ENCODE measurements at places on chromosomes 1 and 21.

GRCh38 chr1:165080253-165080896, 276.1 kb downstream of the LMX1A start:
- no peak for DNase-seq

DNA sequence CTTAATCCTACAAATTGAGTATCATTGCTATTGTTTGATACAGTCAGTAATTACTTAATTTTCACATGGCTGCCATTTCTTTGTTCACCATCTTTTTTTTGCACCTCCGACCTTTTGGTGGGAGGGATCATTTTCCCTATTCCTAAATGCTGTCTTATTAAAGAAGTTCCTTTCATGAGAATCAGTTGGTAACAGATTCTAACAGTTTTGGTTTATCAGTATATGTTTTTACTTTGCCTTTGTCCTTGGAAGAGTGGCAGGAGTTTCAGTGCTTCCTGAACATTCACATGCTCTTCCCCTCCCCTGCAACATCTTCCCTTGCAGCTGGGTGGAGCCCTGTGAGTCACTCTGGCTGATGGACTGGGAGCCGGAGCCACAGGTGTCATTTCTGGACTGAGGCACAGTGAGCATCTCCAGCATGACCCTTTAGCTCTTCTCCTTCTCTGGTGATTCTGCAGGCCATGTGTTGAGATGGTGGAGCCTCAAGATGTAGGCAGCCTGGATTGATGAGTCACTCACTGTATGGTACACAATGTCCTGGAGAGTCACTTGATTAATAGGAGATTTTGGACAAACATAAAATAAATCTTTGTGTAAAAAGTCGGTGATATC, 217.7 kb downstream of the URB2 start:
- DNase-seq, result no peak

GRCh38 chr1:54475946-54476516, 69.8 kb upstream of the SSBP3 start:
- DNase-seq, result no peak

DNA sequence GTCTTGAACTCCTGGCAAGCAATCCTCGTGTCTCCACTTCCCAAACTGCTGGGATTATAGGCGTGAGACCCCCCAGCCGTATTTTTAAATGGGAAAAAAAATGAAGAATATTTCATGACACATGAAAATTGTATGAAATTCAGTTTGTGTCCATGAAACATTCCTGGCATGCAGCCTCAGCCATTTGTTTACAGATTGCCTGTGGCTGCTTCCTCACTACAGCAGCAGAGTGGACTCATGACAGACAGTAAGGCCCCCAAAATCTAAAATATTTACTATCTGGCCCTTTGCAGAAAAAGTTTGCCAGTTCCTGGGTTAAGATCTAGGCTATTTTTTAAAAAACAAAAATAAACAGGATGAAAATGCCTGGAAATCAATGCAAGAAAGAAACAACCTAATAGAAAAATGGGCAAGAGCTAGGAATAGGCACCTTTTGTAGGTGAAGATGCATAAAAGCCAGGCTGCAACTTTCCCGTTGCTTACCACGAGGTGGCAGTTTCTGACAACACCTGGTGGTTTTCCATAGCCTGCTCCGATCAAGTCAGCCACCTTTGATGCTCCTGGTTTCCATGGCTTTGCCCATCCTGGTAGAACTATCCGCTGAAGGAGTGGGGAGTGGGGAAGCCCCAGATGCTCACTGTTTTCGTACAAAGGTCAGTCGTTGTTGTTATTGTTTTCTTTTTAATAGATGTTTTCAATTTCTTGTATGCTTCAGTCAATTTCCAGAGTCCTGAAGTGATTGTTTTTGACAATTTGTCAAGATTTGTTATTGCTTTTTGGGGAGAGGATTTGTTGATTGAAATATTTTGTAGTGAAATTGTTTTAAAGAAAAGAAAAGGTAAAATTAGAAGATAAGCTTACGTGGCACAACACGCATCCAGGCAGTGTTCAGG, 24.3 kb downstream of the UBE2Q1 start:
- DNase-seq, result no peak

DNA sequence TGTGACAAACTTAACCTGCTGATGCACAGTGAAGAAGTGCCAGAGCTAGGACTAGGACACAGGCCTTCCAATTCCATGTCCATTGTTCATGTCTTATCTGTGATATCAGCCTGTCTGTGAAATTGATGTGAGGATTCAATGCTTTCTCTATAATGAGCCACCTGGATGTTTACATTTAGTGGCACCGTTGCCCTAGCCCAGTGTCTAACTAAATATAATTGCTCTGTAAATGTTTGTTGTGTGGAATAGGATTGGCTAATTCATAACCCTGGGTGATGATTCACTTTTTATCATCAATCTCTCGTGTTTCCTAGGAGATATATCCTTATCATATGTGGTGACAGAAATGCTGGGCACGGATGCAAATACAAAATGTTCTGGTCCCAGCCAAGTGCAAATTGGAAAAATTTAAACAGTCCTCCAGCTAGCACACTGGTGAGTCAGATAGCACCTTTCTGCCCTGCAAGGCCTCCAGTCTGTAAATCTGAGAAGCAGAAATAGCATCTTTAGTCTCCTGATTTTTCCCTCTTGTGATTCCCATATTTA, 46.9 kb upstream of the GNG12 start:
- DNase-seq, result no peak

DNA sequence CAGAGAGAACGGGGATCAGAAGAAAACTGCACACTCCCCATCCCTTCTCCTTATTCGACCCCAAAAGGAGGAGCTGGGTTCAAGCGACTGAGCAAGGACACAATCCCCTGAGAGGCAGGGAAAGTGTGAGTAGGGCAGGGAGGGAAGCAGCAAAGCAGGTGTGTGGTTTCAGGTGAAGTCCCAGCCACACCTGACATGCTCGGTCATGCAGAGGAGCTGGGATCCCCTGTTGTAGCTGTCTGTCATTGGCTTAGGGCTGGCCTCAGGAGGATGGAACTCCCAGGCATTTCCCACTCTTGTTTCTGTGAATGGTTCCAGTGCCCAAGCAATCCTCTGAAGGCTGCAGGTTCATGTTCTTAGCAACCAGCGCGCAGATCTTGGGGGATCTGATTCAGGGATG, 150.7 kb downstream of the DSCAM start:
- DNase-seq, result no peak

- DNase-seq, result no peak
Observed at GRCh38 chr1:228851193-228851592, 115.9 kb downstream of the RHOU start.

DNA sequence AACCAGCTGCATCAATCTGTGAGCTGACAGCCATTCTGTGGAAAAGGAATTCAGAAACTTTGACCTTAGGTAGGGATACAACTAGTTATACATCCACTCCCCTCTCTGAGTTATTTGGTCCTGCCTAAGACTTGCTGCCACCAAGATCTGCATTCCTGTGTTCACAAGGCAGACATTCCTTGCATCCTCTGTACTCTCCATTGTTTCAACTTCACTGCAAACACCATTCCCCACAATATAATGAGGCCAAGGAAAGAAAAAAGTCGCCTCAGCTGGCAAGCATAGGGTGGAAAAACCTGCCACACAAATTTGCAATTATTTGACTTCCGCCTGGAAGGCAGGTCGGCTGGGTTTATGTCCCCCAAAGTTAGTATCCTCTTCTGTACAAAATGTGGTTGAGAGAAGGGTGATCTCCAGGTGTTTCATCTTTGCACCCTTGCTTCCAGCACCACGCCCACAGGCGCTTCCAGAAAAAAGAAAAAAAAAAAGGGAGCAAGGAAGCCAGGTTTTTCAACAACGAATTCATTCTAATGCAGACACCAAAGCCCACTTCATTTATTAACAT, 676 bp upstream of the CTTNBP2NL start:
- DNase-seq, result no peak

DNA sequence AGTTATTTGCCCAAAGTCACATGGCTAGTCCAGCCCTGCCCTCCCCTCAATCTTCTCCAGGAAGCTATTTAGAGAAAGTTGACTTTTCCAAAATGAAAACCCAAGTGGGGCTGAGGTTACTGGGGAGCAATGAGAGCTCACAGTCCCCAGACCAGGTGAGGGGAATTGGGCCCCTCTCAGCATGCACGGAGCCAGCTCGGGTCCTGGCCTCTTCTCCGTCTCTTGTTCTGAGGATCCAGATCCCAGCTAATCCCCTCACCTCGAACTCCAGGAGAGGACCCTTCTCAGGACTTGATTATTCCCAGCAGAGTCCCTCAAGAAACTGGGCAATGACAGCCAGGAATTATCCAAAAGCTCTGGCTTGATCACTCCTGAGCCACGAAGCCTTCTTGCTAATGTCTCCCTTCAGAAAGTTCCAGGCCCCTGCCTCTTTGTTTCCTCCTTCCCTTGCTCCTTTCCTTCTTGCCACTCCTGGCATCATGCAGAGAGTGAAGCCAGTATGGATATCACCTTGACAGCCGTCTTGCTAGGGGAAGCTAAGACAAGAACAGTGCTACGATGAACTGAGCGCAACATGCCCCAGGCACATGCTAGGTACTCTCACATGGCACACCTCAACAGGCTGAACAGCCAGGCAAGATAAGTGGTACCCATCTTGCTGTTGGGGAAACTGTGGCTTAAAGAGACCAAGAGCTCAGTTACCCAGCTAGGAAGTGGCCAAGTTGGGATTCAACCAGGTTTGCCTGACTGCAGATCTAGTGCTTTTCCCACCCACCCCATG, 51.9 kb downstream of the KLHDC7A start:
- no peak for DNase-seq

- DNase-seq, result no peak
Observed at GRCh38 chr1:92118826-92119225, 38.7 kb downstream of the BTBD8 start.

- no peak for DNase-seq
Observed at GRCh38 chr1:222938986-222939385, 124.1 kb downstream of the DISP1 start.

- no peak for DNase-seq
Observed at GRCh38 chr1:155278689-155279160, 1.5 kb downstream of the HCN3 start.

DNA sequence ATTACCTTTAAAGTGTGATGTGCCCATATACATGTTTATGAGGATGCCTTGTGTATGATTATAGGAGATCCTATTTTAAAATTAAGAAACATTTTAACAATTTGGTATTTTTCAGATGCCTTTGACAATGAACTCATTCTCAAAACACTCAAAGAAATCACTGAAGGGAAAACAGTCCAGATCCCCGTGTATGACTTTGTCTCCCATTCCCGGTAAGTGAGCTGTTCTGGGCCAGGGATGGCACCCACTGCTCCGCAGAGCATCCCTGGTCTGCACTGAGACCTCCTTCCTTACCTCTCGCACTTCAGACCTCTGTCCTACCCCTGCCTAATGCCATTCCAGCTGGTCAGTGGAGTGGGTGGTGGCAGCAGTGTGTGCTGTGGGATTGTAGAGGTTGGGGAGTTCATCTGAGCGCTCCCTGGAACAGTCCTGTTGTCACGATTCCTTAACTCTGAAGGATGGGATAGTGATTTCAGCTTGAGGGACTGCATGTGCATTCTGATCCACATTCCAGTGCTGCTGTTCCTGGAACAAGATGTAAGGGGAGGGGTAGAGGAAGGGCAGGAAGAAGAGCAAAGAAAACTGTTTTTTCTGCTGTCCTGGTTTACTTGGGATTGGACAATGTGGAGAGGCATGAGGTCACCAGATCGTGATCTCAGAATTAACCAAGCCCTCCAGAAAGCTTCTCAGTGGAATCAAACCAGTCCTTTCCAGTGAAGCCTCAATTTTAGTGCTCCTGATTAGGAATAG, 63.9 kb downstream of the UCK2 start:
- DNase-seq, result no peak

- DNase-seq, result peak; percentile 77
Observed at GRCh38 chr1:40315795-40316594, 1.1 kb downstream of the COL9A2 start.

GRCh38 chr1:12604114-12604874, 13.7 kb downstream of the DHRS3 start:
- DNase-seq, result peak; percentile 75

DNA sequence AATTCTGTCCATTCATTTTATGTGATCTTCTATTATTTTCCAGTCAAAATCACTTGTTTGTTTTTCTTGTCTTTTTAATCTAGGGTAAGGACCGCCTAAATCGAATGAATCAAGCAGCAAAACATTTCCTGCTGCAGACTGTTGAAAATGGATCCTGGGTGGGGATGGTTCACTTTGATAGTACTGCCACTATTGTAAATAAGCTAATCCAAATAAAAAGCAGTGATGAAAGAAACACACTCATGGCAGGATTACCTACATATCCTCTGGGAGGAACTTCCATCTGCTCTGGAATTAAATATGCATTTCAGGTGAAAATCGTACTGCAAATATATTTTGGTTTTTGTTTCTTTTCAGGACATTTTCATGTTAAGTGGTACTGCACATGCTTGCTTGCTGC, 20.5 kb downstream of the CLCA4 start:
- no peak for DNase-seq

GRCh38 chr1:9732123-9732971, 80.8 kb downstream of the PIK3CD start:
- DNase-seq, result no peak

DNA sequence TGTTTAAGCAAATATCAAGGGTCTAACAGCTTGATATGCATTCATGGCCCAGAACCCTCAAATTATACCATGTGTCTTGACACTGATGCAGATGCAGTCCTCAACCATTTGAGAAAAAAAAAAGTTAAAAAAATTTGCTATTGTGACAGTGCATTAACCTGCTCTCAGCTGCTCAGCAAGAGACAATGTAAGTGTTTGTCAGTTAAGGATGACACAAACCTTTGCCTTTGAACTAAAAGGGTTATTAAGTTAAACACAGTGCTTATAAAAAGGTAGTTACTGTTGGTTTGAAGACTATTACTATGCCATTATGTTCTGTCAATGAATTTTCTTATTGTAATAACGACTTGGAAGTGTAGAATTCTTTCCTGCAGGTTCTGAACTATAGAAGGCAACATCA, 655.6 kb upstream of the NEGR1 start:
- DNase-seq, result no peak

DNA sequence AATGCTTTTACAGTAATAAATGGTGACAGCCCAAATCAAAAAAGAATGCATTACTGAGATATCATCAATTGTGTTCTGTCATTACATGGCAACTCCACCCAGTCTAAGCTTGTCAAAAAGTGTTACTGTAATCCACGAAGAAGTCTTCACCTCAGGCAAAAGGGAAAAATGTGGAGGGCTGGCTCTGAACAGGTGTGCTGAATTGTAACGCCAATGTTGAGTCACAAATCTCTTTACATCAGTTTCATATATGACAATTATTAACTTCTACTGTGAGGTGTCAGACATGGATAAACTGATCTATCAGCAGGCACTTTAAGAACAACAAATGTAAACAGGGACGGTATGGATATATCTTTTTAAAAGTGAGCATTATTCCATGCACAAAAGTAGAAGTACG, 98.5 kb upstream of the DMRTA2 start:
- DNase-seq, result no peak

- DNase-seq, result no peak
Observed at GRCh38 chr1:166328956-166329355, 162.2 kb upstream of the FAM78B start.
